ENCODE measurements at places on chromosomes 11 and 22. TPM values are rescaled to one million over a fixed set of nuclear protein-coding genes. Genes with fewer than 3 reads are reported as not detected.

The OR51B2 gene
- total RNA-seq, result not detected

The SF3B2 gene
- total RNA-seq, result 127 TPM

The SLC16A8 gene
- not detected for total RNA-seq

The RFPL3 gene
- not detected for total RNA-seq

The GAL3ST1 gene
- 98.5 TPM for total RNA-seq

The SCN2B gene
- not detected for total RNA-seq

The FAM89B gene
- 30.8 TPM for total RNA-seq

The UBQLN3 gene
- not detected for total RNA-seq

The OR5B3 gene
- total RNA-seq, result not detected

The FLRT1 gene
- not detected for total RNA-seq

The OR51B4 gene
- total RNA-seq, result not detected

GRCh38 chr22:46764779-46765485 is 2.5 kb downstream of the TBC1D22A start:
- no peak for DNase-seq

- peak; percentile 84 for DNase-seq
These were observed 28.8 kb downstream of the TBC1D22A start for GRCh38 chr22:46791201-46791731.

GRCh38 chr11:35145271-35145670 is 6.3 kb downstream of the CD44 start:
- DNase-seq, result peak; percentile 80

DNA sequence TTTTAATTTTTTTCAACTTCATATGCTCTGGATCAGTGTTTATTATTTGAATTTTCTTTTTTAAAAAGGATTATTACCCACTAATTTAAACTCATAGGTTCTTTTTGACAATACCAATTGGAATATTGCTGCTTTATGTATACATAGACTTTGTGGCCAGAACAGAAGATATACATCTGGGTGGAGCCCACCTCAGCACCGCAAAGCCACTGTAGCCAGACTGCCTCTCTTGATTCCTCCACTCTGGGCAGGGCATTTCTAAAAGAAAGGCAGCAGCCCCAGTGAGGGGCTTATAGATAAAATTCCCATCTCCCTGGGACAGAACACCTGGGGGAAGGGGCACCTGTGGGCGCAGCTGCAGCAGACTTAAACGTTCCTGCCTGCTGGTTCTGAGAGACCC is 10.6 kb upstream of the C11orf58 start:
- DNase-seq, result no peak

GRCh38 chr22:45908961-45909360 is 68.0 kb downstream of the WNT7B start:
- no peak for DNase-seq

DNA sequence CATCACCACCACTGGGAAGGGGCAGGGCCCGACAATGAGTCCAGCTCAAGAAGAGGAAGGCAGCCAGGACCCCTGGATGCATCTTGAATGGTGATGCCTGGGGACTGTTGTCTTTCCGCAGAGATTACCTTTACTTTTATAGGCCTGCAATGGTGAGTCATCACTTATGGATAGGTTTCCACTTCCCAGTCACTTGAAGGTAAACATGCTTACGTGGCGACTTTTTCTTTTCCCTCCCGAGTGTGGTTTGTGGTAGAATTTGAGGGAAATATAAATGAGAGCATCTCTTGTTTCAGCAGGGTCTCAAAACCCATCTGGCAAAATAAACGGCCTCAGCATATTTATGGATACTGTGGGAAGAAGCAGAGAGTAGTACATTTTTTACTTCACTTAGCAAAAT is at the start of gene MMP13:
TSS of gene MMP13 (minus strand) at position 109 of the 400 bp plus-strand sequence. CDS start at position 82, 27 bp downstream.
- DNase-seq, result no peak

GRCh38 chr11:102007567-102008437 is 39.4 kb upstream of the CFAP300 start:
- no peak for DNase-seq

GRCh38 chr11:99739464-99740089 is 718.8 kb downstream of the CNTN5 start:
- no peak for DNase-seq

DNA sequence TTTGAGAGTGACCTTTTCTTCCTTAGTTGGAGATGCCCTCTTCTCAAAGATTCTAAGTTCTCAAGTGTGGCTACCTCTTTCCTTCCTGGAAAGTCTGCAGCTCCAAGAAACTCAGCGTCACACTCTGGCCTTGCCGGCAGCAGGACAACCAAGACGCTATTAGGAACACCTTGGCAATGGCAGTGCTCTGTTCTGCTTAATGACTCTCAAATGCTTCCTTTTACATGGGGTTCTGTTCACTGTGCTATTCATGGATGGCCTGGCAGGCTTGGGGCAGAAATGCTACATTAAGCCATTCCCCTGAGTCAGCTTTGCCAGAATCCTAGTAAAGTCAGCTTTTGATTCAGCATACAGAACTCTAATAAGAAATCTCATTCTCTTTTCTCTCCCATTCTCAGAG is 25.9 kb downstream of the LARGE2 start:
- DNase-seq, result no peak

- no peak for DNase-seq
These were observed 104.3 kb upstream of the BLID start for GRCh38 chr11:122220321-122220720.

DNA sequence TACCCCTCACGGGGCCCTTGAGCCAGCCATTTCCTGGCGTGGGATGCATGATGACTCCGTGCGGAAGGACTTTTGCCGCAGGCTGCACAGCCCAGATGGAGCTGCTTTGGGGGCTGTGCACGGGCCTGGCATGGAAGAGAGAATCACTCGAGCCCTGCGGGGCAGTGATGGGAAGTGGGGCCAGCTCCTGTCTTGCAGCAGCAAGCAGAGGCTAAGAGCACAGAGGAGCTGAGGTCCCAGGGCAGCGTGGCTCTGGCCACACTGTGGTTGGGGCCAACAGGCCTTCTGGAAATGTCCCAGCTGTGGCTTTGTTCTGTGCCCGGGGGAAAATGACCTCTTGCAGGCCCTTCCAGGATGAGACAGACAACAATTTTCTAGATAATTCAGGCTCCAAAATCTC is 92.7 kb upstream of the TIMP3 start:
- DNase-seq, result no peak

DNA sequence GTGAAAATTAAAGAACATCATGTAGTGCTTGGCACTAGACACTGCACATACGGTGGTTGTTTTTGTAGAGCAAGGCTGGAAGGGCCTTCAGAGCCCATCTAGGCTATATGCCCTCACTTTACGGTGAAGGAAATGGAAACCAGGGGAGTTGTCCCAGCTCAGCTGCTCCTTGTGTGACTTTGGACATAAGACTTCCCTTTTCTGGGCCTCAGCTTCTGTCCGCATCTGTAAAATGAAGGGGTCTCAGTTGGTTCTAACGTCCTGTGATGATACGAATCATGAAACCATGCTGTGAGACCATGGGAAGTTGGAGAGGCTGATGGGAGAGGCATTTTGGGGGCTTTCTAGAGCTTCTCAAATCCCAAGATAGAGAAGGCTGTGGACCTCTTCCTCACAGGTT is 4.7 kb downstream of the KCNE3 start:
- no peak for DNase-seq
